ENCODE measurements at places on chromosomes 16 and 17.
A peak's percentile ranks its signal among the peaks of the same experiment; 100 is the strongest.

DNA sequence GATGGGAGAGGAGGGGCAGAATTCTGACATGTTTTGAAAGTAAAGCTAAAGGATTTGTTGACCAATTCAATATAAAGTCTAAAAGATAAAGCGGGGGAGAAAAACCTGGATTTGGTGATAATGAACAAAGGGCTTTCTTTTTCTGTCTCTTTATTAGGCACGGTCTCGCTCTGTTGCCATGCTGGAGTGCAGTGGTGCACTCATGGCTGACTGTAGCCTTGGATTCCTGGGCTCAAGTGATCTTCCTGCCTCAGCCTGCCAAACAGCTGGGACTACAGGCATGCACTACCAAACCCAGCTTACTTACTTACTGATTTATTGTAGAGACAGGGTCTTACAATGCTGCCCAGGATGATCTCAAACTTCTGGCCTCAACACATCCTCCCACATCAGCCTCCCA is 7.5 kb downstream of the CDR2 start:
- DNase-seq: no peak

DNA sequence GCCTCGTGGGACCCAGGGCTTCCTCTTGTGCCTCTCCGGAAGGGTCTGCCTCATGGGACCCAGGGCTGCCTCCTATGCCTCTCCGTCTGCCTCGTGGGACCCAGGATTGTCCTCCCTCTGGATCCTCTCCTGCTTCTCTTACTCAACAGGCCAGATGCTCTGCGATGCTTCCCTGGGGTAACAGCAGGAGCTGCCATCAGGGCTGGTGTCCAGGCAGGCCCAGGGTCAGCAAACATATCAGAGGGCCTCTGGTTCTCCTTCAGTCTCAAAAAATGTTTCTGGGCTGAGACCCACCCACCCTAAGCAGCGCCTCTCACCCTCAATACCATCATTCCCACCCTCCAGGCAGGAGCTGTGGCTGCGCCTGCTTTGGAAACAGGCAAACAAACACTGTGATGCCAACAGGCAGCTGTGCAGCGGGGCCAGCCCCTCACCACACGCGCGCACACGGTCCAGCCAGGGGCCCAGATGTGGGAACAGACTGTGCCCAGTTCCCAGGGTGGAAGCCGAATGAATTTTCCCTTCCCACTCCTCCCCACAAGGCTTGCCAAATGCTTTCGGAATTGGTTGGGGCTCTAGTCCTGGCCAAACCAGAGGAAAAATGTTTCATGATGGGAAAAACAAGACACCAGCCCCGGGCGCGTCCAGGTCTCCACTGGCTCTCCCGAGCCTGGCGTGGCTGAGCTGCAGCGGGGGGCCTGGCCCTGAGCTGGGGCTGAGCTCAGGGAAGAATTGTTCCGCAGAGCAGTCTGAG is 11.3 kb downstream of the TIMM22 start:
- DNase-seq: peak; percentile 43

- no peak for DNase-seq
Measured at GRCh38 chr17:79573196-79573896, 37.5 kb downstream of the RBFOX3 start.

- no peak for DNase-seq
Measured at GRCh38 chr16:46727630-46728029, 20.5 kb downstream of the MYLK3 start.

DNA sequence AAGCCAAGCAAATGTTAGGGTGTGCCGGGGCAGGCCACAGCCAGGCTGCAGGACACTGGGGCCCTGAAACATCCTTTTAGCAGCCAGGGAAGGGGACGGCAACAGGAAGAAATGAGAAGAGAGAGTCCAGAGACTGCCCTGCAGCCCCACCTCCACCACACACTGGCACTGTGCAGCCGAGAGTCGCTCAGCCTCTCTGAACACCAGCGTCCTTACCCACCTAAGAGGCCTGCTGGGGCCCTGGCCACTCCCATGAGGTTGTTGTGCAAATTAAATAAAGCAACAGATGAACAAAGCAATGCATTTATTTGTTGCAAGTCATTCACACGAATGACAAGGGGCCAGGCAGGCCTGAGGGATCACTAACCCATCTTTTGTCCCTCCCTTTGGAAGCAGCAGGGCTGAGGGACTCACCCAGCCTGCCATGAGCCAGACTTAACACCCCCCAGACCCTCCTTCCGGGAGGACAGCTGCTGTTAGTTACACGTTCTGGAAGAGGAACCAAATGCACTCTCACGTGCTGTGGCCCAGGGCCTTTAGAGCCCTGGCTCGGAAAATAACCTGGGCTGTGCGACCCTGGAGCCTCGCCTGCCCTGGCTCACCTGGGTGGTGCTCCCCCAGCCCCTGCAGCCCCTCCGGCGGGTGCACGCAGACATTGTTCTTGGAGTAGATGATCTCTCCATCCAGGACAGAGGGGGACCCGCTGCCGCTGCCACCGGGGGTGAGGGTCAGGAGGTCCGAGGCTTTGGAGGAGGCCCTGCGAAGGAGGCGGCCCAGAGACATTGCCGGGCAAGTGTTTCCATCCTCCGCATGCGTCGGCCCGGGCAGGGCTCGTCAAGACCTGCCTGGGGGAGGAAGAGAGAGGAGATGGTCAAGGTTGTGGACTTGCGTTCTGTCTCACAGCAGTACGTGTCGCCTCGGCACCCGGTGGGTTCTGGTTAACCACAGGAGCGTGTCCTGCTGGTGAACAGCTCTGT is 22.6 kb downstream of the TBC1D16 start:
- DNase-seq: no peak

DNA sequence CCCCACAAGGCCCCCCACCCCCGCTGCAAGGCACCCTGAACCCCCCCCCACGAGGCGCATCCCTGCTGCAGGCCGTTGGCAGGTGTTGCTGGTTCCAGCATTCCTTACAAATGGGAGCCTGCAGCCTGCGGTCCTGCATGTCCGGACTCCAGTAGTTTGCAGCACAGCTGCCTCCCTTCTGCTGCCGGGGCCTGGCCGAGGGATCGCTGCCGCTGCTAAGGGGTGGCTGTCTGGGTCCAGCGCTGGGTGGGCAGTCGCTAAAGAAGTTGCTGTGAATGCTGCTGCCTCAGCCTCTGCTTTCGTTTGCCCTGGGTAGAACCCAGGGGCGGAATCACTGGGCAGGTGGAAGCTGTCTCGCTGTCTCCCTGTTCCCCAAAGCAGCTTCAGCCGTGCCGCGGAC is 11.8 kb downstream of the UTS2R start:
- no peak for DNase-seq

DNA sequence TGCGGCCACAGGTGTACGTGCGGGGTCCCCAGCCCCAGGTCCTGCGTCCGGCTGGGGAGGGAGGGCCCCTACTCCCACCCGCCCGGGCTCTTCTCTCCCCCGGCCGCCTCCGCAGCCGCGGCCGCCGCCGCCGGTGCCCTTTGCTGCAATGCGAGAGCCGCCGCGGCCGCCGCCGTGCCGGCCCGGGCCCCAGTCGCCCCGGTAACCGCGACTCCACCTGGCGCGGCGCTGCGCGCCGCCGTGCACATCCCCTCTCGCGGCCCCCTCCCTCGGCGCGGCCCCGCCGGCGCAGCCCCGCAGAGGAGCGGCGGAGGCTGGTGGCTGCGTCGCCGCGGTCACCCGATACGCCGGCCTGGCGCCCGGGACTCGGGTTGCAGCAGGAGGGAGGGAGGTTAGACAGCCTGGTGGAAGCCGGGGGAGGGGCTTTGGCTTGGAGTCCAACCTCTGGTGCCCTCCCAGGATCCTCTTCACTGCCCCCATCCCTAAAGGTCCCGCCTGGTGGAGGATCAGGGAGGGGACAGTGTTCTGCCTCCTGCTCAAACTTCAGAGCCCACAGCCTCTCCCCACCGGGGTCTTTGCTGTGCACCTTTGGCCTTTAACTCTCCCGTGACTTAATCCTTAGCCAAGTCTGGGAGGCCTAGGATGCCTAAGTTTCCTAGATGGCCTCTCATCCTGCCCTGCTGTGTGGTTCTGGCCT is 32.9 kb downstream of the SRCIN1 start:
- DNase-seq: no peak

GRCh38 chr16:55035029-55035428 is 104.4 kb downstream of the IRX5 start:
- no peak for DNase-seq

- peak; percentile 60 for DNase-seq
Measured at GRCh38 chr16:67260426-67261063, 11.8 kb downstream of the SLC9A5 start.

DNA sequence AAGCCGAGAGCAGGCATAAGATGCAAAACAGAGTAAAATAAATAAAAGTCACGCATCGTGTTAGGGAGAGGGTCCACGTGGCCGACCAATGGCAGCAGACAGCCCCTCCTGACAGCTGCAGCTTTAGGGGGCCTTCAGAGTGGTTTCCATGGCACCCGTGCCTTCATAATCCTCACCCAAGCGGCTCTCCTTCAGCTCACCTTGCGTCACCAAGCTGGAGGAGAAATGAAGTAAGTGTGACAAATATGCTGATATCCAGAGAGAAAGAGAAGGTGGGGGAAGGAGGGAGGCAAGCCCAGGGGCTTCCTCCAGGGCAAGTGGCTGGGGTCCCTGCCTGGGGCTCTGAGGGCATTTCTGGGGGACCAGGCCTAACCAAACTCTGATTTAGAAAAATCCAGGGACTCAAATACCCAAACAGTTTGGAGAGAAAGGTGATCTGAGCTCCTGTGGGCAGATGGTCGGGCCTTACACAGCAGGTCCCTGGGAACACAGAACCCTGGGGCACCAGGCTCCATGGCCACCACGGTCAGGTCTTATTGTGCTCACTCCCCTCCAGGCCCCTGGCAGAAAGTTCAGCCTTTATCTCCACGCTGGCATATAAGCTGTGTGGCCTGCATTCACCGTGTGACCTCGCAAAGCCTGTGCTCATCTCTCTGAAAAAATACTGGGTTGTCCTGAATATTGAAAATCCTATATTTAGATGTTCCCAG is 80.7 kb upstream of the TNRC6C start:
- no peak for DNase-seq

DNA sequence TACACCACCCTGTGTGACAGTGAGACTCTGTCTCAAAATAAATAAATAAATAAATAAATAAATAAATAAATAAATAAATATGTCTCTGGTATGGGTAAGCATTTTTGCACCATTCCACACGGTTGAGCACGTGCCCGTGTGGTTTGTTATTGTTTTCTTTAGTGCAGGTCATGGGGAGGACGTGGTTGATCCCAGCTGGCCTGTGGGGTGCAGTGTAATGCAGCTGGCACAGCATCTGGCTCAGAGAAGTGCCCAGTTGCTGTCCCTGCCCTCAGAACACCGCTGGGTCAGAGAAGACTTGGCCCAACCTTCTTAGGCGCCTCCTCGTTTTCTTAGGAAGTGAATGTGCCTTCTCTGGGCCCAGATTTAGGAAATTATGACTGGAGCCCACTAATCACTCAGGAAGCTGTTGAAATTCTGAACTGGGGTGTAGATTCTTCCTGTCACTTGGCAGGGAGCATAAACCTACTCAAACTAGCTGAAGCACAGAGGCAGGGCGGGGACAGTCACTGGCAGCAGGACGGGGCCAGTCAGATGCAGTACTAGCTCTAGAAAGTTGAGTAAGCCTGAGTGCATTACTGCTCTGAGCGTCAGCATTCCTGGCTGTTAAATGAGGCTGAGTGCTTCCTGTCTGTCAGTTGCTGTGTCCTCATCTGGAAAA is 85.9 kb downstream of the SNX29 start:
- no peak for DNase-seq

DNA sequence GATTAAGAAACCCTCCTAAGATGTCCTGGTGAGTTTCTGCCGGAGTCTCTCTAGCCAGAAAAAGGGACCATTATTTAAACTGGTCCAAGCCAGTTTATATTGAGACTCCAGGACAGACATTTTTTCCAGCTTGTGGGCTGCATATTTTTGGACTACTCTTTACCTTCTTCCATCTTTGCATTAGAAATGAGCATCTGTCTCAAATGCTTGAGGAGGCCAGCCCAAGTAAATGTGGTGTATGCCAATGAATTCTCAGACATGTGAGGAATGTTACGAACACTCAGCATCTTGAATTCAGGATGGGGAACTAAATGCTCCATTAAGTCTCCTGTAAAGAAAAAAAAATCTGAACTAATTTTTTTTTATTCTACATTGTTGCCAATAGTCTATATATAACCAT is 18.4 kb downstream of the TUBD1 start:
- DNase-seq: no peak

GRCh38 chr16:1182316-1182671 is 29.4 kb downstream of the CACNA1H start:
- no peak for DNase-seq

DNA sequence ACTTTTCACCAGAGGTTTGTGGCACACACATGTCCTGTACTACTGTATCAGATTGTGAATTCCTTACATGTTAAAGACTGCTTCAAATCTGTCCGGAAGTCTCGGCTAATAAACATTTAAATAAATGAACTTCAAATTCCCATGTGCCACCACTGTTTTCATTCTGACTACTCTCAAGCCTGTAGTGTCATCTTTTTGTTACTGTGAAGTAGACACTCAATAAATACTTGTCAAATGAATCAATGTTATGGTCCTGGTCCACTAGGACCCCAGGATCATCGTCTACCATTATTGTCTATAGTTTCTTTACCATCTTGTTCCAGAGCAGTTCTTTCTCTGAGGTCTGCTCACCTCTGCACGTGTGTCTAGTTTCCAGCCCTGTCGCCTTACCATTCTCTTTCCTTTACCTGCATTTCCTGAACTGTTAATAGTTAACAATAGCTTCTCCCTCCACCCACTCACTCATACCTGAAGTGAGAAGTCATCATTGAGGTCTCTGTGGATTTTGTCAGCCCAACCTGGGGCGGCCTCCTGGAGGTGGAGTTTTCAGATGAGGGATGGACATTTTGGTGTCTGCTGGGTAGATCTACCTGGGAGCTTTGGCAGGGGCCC is 333.0 kb downstream of the SEC14L1 start:
- no peak for DNase-seq

GRCh38 chr17:37191219-37191618 is 184.6 kb upstream of the C17orf78 start:
- no peak for DNase-seq

GRCh38 chr16:68382296-68382718 is 66.0 kb downstream of the SMPD3 start:
- DNase-seq: no peak

GRCh38 chr16:84266451-84266850 is 26.6 kb upstream of the KCNG4 start:
- no peak for DNase-seq

GRCh38 chr17:57552114-57552624 is 192.9 kb downstream of the CCDC182 start:
- DNase-seq: peak; percentile 88

GRCh38 chr17:74448756-74449155 is 16.9 kb downstream of the GPRC5C start:
- DNase-seq: no peak

Measured in NCI-H1694 (cell line).